ENCODE measurements at places on chromosomes 6 and 20.
A peak's percentile ranks its signal among the peaks of the same experiment; 100 is the strongest.

DNA sequence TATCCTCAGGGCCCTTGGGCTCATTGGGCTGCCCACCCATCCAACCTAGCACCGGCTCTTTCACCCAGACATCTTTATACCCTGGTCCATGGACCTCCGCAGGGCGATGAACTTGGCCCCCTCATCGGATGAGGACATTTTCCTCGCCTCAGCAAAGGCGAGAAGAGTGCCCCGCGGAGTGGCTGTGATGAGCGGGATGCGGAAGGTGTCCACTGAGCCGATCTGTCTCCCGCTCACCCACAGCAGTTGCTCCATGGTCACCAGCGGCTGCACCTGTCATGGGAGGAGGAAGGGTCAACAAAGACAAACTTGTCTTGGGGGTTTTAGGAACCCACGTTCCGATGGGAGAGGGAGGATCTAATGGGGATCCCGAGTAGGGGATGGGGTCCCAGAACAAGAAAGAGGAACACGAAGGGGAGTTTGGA, 690 bp downstream of the NEU1 start:
- DNase-seq, result no peak

GRCh38 chr6:116840091-116840490, 11.2 kb upstream of the GPRC6A start:
- no peak for DNase-seq

DNA sequence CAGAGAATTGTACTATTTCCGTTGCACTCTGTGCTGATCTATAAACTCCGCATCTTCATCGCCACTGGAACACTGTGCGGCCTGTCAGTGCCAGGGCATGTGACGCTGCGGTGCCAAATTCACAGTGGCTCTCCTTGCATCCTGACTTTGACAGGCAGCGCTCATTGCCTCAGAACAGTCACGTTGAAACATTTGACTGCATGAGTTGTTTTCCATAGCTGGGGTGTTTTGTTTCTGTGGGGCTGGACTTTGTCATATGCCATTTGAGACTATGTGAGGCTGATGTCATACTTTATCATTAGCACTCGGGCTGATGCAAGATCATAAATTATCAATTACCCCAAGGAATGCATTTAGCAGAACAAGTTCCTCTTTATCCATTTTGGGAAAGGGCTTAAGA, 32.7 kb downstream of the CFAP61 start:
- no peak for DNase-seq

DNA sequence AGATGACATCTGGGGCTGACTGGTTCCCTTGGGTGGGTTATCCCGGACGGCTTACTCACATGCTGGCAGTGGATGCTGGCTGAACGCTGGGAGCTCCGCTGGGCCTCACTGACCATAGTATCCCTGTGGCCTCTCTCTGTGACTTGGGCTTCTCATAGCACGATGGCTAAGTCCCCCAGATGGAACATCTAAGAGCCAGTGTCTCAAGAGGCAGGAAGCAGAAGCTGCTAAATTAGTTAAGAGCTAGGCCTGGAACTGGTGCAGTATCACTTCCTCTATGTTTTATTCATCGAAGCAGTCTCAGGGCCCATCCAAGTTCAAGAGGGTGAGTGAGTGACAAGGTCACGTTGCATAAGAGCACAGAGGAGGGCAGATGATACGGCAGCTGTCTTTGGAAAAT, 116.5 kb upstream of the LAMP5 start:
- peak; percentile 20 for DNase-seq

- DNase-seq, result no peak
Observed at GRCh38 chr6:5950361-5950785, 56.4 kb downstream of the NRN1 start.

- DNase-seq, result no peak
Observed at GRCh38 chr20:46483879-46484278, 29.5 kb downstream of the ZNF334 start.

DNA sequence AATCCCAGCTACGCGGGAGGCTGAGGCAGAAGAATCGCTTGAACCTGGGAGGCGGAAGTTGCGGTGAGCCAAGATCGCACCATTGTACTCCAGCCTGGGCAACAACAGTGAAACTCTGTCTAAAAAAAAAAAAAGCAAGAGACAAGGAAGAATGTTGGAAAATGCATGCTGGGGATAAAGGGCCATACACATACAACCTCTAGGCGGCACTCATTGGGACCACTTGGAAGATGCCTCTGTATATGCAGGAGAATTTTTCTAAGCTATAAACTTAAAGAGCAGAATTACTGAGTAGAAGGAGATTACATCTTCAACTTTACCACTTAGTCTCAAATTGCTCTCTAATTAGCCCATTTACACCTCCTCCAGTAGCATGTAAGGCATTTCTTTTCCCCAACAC, 42.8 kb downstream of the ZBTB9 start:
- DNase-seq, result no peak

GRCh38 chr20:25532015-25532751, 53.1 kb downstream of the NINL start:
- peak; percentile 59 for DNase-seq

GRCh38 chr6:13579911-13580310, 5.5 kb downstream of the SIRT5 start:
- no peak for DNase-seq

DNA sequence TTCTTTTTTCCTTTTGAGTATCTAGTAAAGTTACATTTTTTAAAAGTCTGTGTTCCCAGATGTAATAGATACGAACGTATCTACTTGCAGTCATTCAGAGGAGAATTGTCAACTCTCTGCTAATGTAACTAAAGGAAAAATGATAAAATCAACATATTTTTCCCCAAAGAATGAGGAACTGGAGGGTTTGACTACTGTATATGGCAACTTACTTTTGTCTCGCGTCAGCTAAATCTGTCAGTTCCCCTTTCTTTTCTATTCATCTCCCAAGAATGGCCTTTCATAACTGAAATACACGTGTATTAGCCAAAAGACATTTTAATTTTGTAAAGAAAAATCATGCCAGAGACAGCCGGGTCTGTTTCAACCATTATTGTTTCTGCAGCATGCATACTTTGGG, 5.4 kb downstream of the EYA2 start:
- no peak for DNase-seq

DNA sequence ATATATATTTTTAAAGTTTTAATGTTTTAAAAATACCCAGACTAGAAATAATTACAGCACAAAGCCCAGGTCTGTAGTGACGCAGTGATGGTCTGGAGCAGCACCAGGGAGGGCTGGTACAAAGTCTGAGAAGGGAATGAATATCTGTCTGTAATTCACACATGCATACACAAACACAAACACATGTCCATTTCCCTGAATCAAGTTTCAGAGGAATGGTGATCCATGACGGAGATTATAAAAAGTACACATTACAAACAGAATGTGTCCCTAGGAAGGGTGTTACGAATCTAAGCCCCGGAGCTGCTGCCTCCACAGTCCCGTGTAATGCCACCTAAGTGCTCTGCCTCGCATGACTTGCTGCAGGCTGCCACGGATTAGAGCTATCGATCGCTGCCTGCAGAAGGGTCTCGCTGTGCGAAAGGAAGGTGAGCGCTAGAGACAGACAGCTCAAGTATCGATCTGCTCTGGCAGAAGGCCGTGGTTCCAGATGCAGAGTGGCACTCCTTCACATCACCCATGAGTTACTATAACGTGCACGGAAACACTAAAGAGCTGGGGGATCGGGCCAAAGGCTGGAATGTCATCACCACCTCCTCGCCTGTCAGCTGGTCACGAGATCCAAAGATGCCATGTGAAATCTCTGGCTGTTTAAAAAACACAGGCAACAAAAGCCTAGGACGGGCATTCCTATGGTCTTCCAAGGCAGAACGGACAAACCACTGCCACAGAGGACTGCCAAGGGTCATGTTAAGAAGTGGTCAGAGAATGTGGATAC, 87.1 kb downstream of the INSM1 start:
- no peak for DNase-seq

- no peak for DNase-seq
Observed at GRCh38 chr6:7268816-7269555, 44.0 kb downstream of the SSR1 start.

DNA sequence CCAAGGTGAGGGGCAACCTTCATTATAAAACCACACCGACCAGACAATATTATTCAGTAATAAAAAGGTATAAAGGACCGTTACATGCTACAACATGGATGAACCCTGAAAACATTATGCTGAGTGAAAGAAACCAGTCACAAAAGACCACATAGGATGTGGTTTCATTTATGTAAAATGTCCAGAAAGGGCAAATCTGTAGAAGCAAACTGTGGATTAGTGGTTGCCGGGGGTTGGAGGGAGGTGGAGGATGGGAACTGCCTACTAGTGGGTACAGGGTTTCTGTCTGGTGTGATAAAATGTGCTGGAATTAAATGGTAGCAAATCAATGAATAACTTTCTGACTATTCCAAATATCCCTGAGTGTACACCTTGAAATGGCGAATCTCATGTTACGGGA, 10.2 kb upstream of the PRND start:
- no peak for DNase-seq

- DNase-seq, result no peak
Observed at GRCh38 chr6:27874016-27874415, 38.2 kb downstream of the OR2B2 start.

DNA sequence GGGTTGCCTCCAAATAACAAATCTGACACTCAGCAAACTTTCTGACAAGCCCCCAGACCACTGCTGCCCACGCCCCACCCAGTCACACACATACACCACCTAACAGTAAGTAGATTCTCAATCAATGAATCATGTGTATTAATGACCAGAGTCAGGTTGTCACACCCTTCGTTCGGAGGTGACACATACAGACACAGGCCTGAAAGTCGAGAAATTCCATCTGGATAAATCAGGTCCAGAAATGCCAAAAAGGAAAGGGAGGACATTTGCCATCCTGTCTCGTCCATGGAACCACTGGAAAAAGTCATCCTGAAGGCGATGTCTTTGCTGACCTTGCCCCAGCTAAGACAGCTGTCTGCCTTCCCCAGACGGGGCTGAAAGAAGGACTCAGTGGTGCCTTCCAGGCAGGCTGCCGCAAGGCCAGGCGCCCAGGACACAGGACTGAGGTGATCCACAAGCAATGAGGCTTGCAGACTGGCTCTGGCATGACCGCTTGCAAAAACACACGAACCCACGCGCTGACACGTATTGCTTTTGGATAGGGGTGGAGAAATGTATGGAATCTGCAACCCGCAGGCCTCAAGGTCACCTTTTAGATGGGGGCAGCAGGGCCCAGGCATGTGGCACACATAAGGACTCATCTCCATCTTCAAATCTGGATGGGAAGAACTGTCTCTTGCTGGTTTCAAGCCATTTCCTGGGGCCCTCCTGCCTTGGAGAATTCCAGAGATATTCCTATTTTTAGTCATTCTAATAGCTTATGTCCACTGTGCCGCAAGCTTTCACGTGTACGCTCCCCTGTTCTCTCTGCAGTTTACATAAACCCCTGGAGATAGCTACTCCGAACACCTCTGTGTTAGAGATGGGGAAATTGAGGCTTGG, 9.0 kb downstream of the NFATC2 start:
- DNase-seq, result no peak

DNA sequence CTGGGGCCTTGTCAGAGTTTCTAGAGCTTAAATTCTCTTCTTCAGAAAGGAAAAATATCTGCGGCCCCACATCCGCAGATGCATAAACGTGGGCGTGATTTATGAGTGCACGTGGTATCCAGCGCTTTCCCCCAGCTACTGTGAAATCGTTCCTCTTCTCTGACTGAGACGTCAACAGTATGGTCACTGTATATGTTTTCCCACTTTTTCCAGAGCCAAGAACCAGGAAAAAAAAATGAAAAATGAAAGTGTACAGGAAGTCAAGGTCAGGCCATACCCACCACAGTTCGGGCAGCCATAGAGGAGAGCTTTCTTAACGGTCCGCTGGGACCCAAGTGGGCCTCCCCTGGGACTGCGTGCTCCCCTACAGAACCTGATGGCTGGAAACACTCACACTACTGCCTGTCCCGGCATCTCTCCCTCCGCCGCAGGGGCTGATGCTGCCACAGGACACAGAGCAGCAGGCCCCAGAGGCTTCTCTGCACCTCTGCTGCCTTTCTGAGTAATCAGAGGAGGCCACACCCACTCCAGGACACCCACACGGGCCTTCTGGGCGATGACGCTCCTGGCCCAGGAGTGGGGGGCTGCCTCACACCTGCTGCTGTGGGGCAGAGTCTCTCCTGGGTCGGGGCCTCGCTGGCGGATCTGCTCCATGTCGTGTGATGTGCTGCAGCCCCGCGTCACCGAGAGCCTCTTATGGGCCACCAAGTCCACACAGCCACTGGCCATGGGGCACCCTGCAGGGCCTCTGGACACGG, 16.4 kb upstream of the STX16 start:
- DNase-seq, result no peak

DNA sequence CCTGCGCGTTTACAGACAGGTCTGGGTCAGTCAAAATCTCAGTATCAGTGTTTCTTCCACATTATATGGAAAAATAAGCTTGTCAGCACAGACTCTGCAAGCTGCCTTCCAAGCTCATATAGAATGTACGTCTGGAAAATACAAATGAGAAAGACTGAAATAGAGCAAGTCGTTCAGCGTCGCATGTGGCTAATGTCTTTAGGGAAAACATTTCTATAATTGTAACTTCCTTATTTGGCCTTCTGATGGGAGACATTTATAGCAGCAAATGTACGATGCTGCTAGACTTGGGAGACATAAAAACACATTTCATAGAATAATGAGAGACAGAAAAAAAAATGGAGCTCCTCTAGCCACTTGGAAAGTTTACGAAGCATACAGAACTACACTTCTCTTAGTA, 122.2 kb downstream of the KIF16B start:
- DNase-seq, result no peak

- no peak for DNase-seq
Observed at GRCh38 chr6:85680388-85680787, 37.7 kb upstream of the SYNCRIP start.

GRCh38 chr6:136547336-136547735, 2.9 kb downstream of the MAP7 start:
- peak; percentile 73 for DNase-seq

GRCh38 chr6:51360287-51360686, 541.6 kb downstream of the TFAP2B start:
- DNase-seq, result no peak

DNA sequence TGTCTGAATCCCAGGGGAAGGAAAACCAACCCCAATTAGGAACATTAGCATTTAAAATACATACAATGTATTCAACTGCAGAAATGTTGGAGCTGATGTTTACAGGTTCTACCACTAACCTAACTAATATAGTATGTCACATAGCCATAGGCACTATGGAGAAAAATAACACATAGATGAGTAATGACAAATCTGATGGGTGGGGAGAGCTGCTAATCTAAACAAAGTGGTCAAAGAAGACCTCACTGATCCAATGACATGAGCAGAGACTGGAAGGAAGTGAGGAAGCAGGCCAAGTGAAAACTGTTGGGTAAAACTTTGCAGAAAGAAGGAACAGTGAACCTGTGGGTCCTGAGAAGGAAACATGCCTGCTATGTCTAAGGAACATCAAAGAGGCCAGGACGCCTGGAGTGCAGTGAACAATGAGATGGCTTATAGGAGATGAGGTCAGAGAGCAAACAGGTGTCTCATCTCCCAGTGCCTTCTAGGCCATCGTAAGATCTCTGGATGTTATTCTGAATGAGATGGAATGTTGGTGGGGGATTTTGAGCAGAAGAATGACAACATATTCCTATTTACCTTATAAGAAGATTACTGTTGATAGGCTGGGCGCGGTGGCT, 135.7 kb downstream of the ALDH8A1 start:
- DNase-seq, result no peak

- DNase-seq, result peak; percentile 82
Observed at GRCh38 chr6:2971420-2972218, at the start of gene SERPINB6. TSS of gene SERPINB6 (minus strand) at chr6:2971567. CDS start at chr6:2959332, 12,235 bp downstream.

GRCh38 chr20:5041433-5041832, 40.1 kb upstream of the SLC23A2 start:
- no peak for DNase-seq
